G401 (cell line): ENCODE measurements at places on chromosomes 3 and 15.

GRCh38 chr3:174397848-174398247, 461.3 kb upstream of the NAALADL2 start:
- peak; percentile 3 for DNase-seq

DNA sequence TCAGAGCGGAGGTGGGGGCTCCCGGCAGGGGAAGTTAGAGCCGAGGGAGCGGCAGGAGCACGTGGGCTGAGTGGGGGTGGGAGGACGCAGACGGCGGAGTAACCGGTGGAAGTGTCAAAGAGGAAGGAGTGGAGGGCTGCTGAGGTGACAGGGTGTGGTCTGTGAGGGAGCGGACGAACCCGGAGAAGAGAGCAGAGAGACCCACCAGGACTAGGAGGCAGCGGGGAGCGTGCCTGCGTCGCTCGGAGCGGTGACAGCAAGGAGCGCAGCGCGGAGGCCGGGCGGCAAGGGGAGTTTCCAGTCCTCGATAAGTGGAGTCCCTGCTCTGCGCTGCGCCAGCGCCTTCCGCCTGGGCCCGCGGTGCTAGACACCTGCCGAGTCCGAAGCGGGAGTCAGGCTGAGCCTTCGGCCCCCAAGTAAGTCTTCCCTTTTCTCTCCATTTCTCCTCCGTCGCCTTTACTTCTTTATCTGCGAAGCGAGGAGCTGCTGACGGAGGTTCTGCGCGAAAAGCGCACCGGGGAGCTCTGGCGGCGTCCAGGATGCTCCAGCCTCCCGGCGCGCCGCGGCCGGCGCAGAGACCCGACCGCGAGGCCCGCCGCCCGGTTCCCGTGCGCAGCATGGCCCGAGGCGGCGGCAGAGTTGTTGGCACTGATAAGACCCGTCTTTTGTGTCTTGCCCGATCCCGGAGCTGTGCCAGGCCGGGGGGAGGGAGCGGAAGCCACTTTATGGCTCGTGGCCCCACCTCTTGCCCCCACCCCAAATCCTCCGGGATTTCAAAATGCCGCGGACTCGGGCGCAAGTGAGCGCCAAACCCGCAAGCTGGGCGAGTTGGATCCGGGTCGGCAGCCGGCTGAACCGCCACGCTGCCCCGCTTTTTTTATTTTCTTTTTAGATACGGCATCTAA, 533.0 kb upstream of the SEMA6D start:
- no peak for DNase-seq

- DNase-seq = no peak
Observed at GRCh38 chr15:69939513-69940440, 157.9 kb downstream of the TLE3 start.

GRCh38 chr15:72845981-72846383, 62.4 kb upstream of the ADPGK start:
- DNase-seq = no peak

DNA sequence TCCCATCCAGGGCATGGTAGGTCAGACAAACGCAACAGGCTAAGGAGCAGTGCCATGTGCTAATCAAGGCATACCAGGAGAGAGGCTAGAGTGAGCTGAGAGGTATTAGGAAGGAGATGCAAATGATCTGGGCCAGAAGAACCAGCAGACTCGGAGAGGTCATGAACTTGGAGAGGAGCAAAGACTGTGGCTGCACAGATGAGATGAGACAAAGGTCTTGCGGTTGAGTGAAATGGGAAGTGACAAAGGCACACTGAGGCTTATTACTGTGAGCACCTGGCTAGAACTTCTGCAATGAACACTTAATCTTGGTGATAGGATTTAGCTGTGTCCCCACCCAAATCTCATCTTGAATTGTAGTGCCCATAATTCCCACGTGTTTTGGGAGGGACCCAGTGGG, 380.2 kb downstream of the ULK4 start:
- DNase-seq = no peak

- DNase-seq = no peak
Observed at GRCh38 chr3:30760040-30760695, 134.3 kb downstream of the GADL1 start.

- DNase-seq = peak; percentile 70
Observed at GRCh38 chr3:187744169-187745151, 808 bp downstream of the BCL6 start.

- no peak for DNase-seq
Observed at GRCh38 chr3:146093896-146094295, 67.1 kb downstream of the PLOD2 start.

DNA sequence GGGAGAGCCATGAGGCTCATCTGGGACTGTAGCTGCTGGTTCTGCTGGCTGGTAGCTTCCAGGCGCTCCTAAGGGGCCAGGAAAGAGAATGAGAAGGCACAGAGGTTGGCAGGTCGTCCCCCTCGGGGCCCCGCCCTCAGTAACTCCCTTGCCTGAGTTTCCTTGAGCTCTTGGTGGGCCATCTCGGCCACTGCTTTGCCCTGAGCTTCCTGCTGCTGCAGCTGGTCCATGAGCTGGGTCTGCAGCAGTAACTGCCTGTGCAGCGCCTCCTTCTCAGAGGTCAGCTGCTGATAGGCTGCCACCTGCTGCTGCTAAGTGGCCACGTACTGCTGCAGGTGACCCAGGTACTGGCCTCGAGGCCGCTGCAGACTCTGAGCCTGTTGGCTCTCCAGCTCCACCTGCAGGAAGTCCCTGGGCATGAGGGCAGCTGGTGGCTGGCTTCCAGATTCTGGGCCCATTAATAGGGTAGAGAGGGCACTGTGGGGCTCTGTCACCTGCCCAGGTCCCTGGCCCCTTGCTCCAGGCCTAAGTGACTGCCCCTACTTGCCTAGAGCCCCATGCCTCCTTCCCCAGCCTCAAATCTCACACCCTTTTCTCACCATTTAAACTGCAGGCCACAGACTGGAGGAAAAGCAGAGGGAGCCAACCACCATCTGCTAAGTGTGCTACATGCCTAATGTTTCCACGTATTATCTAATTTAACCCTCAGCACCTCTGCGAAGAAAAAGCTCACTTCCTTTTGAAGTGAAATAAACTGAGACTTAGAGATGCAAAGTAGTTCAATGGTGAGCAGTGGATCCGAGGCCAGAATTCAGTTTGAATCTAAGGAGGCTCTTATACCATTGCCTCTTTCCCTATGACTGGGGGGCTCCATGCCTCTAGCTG, 10.8 kb upstream of the VPS33B start:
- DNase-seq = peak; percentile 47
